ENCODE measurements at places on chromosomes 4 and X.

- DNase-seq = no peak
These were observed 7.0 kb downstream of the SLC9B1 start for GRCh38 chr4:103012551-103012950.

DNA sequence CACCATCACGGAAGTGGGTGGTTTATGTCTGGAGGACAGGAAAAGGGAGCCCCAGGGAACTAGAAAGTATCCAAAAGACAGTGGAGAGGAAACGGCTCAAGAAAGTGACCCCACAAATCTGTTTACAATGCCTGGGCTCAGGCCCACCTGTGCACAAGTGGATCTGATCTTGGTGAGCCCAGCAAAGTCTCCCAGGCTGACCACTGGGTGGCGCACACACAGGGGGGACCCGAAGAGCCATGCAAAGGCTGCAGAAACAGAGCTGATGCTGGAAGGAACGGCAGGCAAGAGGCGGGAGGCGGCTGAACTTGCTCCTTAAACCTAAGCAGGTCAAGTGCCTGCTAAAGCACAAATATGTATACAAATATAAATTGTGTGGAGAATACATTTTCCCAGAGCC is 9.6 kb downstream of the HAUS7 start:
- peak; percentile 52 for DNase-seq

DNA sequence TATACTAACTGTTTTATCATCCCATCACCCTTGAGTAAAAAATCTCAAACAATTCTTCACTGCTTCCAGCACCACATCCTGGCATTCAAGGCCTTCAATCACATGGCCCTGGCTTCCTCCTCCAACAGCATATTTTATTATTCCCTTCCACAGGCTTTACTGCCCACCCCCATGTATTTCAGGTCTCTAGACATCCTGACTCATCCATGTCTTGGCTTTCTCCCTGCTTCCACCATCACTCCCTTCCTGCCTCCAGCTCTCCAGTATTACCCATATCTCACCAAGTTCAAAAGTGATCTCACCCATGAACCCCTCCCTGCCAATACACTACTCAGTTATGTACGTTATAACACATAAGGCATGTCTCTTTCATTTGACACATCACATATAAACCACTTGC is 34.7 kb upstream of the PLAC1 start:
- DNase-seq = no peak

DNA sequence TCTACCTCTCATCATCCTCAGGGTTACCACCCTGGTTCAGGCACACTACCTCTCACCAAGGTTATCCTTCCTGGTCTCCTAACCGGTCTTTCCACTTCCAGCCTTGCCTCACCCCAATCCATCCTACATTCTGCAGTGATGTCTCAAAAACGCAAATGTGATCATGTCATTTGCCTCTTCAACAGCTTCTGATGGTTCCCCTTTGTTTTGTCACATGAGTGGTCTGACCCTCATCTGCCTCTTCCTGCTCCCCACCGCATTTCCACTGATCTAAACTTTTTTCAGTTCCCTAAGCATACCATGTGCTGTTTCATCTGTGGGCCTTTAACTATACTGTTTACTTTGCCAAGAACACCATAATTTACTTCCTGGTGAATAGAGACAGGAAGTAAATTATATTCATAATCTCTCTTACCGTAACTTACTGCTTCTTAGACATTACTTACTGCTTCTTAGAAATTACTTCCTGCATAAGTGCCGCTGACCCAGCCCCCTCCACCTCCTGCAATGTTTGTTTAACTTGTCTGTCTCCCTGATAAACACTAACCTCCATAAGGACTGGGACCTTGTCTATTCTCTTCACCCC is 27.1 kb upstream of the NSUN7 start:
- DNase-seq = peak; percentile 37

- no peak for DNase-seq
These were observed 209.0 kb downstream of the IDS start for GRCh38 chrX:149296092-149296491.
